ENCODE measurements at places on chromosomes 11 and 22.

DNA sequence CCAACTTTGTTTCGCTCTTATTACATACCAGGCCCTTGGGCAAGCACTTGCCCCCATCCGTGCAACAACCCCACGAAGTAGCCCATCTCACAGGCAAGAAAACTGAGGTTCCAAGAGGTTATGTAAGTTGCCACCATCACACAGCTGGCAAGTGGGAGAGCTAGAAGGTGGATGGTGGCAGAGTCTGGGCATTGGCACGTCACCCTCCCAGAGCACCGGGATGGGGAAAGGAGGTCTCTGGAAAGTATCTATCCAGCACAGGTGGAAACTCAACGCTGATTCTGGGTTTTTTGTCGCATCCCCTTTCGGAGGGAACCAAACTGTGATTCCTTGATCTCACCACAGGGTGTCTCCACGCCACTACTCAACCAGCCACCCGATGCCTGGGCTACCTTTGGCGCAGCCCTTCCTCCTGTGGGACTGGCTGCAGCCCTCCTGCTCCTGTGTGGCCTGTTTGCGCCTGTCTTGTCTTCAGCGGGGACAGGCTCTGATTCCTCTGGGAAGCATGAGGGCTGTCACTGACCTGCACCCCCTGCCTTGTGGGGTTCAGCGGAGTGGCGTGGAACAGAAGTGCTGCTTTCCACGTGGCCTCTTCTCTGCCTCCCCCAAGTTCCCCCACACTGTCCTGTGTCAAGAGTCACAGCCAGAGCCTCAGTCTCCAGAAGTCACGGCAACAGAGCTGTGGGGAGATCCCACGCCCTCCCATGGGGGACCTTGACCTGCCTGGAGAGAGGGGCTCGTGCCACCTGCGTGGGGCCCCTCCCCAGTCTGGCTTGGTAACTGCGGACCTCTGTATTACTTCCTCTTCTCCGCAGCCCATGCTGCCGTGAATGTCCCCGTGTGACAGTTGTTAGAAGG is 34.4 kb upstream of the TRIM29 start:
- peak; percentile 21 for DNase-seq

DNA sequence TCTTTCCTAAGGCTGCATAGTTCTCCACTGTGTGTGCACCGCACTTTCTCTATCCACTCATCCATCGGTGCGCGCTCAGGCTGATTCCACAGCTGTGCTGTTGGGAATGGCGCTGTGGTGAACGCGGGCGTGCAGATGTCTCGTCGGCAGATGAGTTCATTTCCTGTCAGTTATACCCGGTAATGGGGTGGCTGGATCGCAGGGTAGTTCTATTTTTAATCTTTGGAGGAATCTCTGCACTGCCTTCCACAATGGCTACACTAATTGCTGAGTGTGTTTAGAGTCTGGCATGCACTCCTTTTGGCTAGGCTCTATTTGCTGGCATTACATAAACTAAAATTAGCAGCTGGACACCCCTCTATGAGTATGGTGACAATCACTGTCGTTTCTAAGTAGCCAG is 27.9 kb upstream of the KRTAP5-7 start:
- no peak for DNase-seq

DNA sequence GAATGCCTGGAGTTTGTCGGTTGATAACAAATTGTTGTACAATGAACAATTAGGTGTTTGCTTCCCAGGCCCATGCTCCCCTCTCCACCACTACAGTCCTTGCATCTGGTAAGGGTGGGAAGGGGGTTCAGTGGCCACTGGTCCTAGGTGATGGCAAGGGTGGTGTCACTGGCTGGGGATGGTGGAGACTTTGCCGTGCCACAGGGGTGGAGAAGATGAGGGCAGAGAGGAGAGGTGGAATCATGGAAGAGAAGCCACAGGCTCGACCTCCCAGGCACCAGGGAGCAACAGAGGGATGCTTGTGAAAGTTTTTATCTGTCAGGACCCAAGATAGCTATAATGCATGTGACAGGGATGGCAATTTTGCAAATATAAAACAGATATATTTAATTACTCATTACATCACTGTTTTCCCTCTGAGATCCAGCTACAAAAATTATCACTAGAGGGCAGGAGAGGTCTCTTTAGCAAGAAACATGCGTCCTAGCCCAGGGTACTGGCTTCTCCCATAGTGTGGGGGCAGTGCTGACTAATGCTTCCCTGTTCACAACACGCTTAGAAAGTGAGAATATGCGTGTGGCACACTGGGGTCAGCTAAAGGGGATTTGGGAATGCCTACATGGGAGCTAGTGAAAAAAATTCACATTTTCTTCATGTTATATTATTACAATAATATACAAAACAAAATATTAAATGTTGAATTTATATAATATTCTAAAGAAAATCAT is 49.0 kb upstream of the AMPD3 start:
- peak; percentile 52 for DNase-seq

DNA sequence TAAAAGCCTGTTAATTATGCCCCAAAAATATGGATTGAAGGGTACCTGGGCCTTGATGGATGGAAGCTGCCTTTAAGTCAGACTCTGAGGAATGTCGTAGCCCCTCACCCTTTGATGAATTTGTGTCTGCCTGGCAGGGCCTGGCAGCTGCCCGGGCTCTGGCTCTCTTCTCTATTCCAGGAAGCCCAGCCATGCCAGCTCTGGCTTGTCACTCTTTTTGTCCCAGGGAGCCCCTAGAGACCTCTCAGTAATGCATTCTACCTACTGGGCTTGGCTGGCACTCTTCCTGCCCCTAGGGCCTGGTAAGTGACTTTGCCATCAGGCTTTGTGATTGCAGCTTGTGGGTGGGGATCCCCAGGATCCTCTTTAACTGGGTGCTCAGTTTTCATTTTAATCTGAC is 103.8 kb downstream of the GRIK4 start:
- no peak for DNase-seq

- DNase-seq, result no peak
Measured at GRCh38 chr11:57072640-57073039, 83.9 kb downstream of the OR5AK2 start.

DNA sequence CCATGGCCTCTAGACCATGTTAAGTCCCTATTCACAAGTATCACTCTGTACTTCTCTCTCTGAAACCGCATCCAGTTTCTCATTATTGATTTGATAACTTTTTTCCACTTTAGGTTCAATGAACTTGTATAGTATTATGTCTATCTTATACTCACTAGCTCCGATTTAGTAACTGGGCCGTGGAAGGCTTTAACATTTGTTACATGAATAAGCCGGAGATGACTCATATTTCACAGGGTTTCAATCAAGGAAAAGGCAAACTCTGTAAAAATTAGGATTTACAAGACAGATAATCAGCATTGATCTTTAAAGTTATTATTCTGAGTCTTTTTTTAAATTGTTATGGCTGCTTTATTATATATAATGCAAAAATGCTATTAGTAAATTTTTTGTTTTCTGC is 662.2 kb upstream of the CNTN5 start:
- DNase-seq, result no peak

- DNase-seq, result no peak
Measured at GRCh38 chr11:123298488-123299447, 103.7 kb upstream of the CLMP start.

DNA sequence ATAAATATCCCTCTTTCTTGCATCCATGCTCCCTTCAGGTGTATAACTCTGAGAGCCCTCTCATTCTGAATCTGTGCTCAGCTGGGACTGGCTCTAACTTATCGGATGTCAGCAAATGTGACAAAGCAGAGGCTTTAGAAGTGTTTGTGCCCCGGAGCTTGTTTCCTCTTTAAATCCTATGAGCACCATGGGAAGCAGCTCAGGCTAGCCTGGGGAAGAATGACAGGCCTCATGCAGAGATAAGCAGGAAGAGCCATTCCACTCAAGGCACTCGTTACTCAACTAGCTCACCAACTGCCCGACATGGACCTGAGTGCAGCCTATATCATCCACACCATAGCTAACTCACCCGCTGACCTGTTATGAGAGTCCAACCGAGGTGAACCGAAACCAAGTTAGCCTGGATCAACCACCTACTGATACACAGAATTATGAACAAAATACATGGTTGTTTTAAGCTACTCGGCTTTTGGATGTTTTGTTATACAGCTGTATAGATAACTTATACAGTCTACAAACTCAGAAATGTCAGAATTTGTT is 990.7 kb downstream of the NTM start:
- DNase-seq, result no peak

DNA sequence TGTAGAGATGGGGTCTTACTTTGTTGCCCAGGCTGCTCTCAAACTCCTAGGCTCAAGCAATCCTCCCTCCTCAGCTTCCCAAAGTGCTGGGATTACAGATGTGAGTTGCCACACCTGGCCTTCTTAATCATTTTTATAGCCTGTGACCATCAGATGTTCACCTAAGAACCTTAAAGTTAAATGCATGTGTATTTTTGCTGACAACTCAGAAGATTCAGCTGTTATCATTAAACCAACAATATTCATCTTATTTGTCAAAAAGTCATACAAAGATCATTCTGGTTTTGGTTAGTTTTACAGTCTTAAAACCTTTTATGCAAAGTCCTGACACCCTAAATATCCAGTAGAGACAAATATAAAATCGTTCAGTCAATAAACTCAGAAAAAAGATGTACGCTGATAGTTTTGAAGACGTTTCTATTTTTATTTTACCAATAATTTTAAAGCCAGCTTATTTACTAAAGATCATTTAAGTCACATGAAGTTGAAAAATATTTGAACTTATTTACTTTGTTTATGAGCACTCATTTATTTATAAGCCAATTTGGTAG is 22.2 kb downstream of the CLDN5 start:
- DNase-seq, result no peak

GRCh38 chr11:114880442-114880841 is 202.1 kb downstream of the NXPE2 start:
- no peak for DNase-seq

- peak; percentile 16 for DNase-seq
Measured at GRCh38 chr11:101553891-101554292, 29.9 kb downstream of the TRPC6 start.

DNA sequence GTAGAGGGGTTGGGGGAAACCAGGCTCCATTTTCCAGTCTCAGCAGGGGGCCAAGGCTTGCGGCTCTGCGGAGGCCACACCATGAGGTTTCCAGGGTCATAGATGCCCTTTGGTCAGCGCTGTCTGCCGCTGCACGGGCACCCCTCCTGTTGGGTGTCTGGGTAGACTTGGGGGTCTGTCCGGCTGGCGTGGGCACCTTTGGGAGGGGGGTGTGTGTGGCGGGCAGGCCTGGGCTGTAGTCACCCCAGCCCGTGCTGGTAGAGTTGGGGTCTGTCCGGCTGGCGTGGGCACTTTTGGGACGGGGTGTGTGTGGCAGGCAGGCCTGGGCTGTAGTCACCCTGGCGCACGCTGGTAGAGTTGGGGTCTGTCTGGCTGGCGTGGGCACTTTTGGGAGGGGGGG is 18.6 kb downstream of the LSP1 start:
- no peak for DNase-seq

DNA sequence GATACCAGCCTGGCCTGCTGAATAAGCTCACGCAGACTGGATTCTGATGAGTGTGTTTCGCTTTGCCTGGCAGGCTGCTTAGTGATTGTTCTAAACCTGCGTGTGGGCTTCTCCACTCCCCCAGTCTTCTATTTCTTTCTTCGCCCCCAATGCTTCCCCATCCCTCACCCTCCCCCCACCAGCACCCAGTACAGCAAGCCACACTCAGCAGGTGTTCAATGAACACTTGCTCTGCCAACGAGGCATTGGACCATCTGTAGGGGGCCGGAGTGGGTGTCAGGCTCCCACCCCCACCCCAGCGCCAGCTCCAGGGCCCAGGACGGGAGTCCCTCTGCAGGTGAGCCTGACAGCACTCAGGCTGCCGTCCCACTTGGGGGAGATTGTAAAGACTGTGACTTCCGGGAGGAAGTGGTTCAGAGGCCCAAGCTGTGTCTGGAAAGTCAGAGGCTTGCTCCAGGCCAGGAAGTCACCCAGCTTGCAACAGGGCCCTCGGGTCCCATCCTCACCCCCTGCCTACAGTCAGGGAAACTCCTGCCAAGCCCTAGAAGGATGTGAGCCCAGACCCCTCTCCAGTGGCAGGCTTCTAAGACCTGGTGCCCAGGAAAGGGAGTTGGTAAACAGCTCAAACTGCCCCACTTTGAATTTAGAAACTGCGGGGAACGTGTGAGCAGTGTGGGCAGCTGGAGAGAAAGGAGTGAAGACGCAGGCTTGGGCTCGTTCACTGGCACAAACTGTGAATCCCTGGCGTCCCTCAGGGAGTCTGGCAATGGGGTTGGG is 66.3 kb upstream of the PRDM11 start:
- peak; percentile 63 for DNase-seq

- no peak for DNase-seq
Measured at GRCh38 chr11:17063171-17064002, 14.1 kb downstream of the RPS13 start.

DNA sequence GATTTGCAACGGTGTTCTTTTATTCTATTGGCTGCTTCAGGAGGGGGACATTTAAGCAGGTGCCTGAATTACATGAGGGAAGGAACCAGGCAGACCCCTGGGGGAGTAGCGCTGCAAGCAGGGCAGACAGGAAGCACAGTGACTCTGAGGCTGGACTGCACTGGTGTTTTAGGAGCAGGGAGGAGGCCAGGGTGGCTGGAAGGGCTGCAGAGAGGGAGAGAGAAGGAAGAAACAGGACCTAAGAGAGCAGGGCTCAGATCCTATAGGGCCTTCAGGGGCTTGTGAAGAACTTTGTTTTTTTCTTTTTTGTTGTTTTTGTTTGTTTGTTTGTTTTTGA is 62.5 kb upstream of the SORL1-AS1 start:
- DNase-seq, result no peak

- no peak for DNase-seq
Measured at GRCh38 chr22:50016308-50016987, 3.9 kb upstream of the IL17REL start.

GRCh38 chr22:24695561-24696511 is 78.7 kb downstream of the PIWIL3 start:
- DNase-seq, result no peak

GRCh38 chr11:78748918-78749690 is 174.4 kb upstream of the NARS2 start:
- DNase-seq, result no peak

DNA sequence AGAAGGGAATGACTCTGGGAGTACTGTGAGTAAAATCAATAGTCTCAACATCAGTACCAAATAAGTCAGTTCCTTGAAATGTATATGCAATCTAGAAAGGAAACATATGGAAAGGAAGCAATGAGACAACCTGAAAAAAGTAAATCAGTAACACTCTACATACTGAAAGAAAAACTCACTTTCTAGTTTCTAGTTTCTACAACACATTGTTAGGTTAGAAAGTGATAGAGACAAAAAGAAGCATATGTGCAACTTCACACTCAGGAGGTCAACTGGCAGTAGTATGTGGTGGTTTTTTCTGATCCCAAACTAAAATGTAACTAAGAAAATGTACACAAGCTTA is 156.5 kb upstream of the SOX6 start:
- no peak for DNase-seq

- no peak for DNase-seq
Measured at GRCh38 chr22:29266564-29267461, 968 bp downstream of the RHBDD3 start.

GRCh38 chr22:24867323-24868022 is 61.5 kb downstream of the SGSM1 start:
- DNase-seq, result no peak

- DNase-seq, result no peak
Measured at GRCh38 chr11:89540826-89541225, 49.7 kb upstream of the NOX4 start.

- DNase-seq, result no peak
Measured at GRCh38 chr11:10116588-10116987, 177.4 kb downstream of the SBF2 start.

- no peak for DNase-seq
Measured at GRCh38 chr22:36874309-36874696, 13.5 kb downstream of the NCF4 start.

All from naive B cell (primary cell).